T47D (cell line): ENCODE measurements at places on chromosomes 2 and 18.

GRCh38 chr2:216568576-216568975 lies 64.6 kb upstream of the IGFBP2 start:
- no peak for DNase-seq

- DNase-seq, result no peak
Measured at GRCh38 chr2:74238879-74239278, 40.5 kb downstream of the MTHFD2 start.

DNA sequence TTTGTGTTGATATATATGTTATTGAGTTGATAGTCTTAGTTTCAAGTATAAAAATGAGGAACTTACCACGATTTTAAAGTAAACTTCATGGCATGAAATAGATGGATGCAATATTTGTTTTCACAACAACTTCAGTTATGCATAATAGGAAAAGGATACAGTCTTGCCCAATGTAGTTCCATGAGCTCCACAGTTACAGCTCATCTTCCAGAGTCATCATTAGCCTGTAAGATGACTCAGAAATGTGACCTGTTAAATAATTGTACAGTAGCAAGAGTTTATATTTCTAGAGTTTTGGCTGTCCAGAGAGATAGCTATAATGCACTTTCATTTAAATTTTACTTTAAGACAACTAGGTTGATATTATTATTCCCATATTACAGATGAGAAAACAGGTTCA lies 80.9 kb upstream of the ARHGAP28 start:
- DNase-seq, result no peak

DNA sequence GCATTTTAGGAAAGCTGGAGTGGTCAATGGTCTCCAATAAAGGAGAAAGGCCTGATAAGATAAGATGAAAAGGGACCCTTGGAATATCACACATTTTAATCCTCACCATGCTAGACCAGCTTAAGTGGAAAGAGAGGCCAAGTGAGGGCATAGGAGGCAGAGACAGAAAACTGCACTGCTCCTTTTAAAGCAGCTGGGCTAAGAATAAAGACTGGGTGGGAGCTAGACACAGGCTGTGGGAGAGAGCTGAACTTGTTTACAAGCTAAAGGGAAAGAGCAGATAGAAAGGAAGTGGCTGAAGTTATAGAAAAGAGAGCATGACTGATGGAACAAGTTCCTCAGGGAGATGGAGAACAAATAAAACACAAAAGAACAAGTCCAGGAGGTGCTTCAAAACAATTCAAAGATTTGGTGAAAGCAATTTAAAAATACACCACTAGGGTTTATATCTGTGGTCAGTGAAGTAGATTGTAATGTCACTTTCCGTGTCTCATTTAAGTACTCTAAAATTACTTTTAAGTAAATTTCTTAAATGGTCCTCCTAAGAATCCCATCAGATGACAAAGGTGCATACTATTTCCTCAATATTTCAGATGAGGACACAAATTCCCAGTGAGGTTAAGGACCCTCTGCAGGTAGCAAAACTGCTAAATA lies 7.5 kb downstream of the COL5A2 start:
- no peak for DNase-seq

GRCh38 chr2:25642298-25642697 lies 31.1 kb downstream of the DTNB start:
- DNase-seq, result no peak

DNA sequence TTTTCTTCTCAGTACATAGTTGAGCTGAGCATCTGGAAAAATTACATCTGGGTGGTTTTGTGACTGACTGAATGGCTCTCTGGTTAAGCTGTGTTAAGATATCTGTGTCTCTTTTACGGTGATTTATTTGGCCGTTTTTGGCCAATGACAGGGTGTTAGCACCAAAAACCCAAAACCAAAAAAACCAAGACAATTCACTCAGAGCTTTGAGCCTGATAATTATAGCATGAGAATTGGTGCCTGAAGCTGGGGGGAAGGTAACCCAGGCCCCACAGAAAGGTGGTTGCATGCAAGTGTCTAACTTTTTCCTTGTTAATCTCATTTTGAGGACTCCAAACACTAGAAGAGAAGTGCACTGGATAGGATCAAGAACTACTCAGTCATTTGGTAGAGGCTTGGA lies 4.5 kb downstream of the CD28 start:
- DNase-seq, result no peak

DNA sequence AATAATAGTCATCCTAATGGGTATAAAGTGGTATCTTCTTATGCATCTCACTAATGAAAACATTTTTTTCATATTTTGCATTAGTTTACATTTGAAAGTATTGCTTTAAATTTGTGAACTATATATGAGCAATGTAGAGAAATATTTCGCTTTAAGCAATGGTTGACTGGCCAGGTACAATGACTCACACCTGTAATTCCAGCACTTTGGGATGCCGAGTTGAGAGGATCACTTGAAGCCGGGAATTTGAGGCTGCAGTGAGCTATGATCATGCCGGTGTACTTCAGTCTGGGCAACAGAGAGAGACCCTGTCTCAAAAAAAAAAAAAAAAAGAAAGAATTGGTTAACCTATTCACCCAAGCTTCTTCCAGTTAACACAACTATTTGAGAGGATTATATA lies 15.1 kb downstream of the ZCCHC2 start:
- no peak for DNase-seq

DNA sequence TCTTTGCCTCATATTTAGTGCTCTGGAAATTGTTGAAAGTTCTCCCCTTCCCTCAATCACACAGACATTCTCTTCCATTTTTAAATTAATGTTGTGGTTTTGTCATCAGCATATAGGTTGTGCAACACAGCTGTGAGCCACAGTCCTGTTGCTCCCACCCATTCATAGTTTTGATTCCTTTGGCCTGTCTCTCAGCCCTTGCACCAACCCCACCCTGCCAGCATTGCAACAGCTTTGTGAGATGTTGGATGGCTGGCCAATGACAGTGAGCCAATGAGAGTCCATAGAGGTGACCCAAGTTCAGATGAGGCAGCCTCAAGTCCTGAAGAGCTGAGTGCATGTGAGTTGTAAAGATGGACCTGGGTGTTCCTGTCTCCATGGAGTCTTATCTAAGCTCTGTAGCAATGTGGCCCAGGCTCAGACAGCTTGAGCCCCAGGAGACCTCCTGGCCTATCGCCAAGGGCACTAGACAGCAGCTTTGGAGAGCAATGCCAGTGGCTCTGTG lies 775.5 kb downstream of the RNF144A start:
- DNase-seq, result no peak

DNA sequence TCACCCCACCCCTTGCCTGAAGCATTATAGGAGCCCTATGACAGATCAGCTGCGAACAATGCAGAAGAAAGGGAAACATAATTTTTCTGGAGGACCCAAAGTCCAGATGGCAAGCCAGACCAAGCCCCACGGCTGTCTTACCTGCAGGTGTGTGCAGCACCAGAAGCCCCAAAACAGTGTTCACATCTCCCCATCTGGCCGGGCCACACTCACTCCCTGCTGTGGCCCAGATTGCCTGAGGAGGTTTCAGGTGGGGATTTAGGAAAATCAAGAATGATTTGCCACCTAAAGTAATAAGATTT lies 11.7 kb upstream of the STK17B start:
- DNase-seq, result no peak

DNA sequence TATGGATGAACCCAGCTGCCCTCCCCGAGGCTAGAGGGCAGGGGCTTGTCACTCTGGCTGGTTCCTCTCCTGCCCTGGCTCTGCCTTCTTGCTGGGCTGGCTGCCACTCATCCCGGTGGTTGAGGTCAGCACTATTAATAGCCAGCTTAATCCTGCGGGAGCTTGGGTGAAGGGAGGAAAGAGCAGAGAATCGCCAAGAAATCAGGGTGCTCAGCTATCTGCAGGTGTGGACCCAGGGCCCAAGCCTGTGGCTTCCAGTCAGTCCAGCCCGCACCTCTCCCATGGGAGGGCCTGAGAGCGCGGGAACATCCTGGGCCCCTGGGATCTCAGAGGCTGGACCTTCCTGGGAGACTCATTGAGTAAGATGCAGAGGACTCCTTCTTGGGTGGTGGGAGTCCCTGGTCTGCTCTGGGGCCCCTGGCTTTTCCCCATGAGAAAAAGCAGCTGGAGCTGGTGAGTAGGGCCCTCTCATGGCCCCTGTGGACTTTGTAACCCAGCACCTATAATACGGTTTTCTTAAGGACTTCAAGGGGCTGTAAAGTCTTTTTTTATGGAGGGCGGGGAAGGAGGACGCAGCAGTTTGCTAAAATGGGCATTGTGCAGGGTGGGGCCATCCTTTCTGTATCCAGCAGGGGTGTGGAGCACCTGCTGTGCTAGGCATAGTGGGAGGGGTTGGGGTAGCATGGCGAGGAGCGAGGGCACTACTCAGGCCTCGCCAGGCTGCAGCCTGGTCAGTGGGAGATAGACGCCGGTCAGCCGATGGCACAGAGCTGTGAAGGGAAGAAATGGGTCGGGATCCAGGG lies 27.4 kb upstream of the CNNM3 start:
- DNase-seq, result no peak

- DNase-seq, result no peak
Measured at GRCh38 chr2:117845304-117845703, 30.8 kb downstream of the DDX18 start.

- no peak for DNase-seq
Measured at GRCh38 chr2:201858281-201859184, 52.2 kb downstream of the CDK15 start.

DNA sequence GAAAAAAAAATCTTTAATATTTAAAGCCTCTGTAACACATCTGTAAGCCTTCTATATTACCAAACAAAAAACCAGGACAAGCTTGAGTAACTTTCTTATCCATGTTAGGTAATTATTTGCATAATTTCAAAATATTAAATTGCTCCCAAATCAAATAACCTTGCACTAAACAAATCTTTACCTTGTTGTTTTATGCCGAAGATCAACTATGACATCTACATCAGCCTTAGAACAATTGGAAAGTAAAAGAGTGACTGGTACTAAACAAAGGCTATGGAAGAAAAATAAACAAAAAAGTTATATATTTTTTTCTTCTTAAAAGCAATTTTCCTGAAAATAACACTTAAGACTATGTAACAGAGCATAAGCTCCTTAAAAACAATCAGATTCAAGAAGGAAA lies 71.2 kb upstream of the SLC25A52 start:
- no peak for DNase-seq

GRCh38 chr2:76008001-76008702 lies 297.4 kb upstream of the GCFC2 start:
- DNase-seq, result no peak

- DNase-seq, result peak; percentile 28
Measured at GRCh38 chr2:46171996-46172546, 125.1 kb upstream of the EPAS1 start.

- DNase-seq, result no peak
Measured at GRCh38 chr2:141475801-141476200, 655.0 kb downstream of the LRP1B start.

DNA sequence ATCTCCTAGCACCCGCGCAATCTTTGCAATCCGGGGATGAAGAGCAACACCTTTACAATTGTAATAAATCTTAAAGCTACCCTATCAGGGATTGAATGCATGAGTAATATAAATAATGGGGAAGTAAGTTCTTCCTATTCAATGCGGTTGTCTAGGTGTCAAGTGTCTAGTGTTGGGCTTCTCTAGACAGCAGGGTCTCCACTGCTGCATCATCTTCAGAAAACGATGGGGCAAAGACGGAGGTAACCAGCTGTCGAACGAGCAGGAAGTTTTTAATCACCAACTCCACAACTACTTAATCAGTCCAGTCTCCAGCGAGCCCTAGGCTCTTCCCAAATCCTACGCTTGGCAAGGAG lies 573 bp downstream of the STAM2 start:
- no peak for DNase-seq

- no peak for DNase-seq
Measured at GRCh38 chr2:197185676-197186075, 124.9 kb downstream of the ANKRD44 start.

DNA sequence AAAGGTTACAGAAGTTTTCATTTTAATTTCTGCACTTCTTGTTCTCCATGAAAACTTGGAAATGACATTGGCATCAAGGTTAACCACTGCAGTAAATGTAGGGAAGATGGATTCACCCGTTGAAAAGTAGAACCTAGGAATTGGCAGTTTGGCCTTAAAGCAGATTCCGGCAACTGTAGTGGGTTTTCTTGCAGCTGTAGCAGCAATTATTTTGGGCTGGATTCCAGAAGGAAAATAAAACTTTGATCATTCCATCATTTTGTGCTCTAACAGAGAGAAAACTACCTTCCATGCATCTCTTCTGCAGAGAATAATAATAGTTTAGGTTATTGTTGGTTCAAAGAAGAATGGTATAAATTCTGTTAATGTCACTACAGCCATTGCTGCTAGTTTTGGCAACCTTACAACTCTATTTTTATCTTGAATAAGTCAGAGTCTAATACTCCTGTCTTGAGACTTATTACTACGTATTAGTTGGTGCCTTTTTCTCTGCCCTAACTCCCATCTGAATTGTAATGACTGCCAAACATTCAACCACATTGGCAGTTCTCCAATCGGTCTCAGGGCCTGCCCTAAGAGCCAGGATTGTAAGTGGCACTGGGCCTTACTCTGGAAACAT lies 178.1 kb upstream of the PIEZO2 start:
- no peak for DNase-seq

DNA sequence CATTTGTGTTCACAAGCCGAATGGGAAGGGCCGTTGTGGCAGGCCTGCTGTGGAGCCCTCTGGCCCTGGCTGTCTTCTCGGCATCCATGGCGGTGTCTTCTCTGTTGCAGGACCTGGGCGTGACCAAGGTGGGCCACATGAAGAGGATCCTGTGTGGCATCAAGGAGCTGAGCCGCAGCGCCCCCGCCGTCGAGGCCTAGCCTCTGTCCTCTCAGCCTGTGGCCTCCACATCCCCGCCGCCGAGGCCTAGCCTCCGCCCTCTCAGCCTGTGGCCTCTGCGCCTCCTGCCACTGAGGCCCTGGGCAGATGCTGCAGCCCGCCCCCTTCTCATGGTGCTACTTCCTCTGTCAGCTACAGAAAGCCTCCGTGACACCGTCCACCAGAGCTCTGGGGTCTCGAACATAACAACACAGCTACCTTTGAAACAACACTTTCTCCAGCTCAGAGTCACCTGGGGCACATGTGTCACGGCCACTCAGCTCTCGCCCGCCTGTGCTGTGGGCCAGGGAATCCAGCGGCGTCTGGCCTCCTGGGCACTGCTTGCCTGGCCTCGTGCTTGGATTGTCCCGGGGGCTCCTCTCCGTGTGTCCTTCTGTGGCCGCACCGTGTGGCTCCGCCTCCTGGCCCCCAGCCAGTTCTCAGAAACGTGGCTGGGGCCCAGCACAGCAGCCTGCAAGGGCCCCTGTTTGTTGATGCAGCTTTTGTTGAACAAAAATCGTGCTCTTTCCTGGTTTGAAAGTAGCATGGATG lies 97.1 kb downstream of the USP40 start:
- no peak for DNase-seq

DNA sequence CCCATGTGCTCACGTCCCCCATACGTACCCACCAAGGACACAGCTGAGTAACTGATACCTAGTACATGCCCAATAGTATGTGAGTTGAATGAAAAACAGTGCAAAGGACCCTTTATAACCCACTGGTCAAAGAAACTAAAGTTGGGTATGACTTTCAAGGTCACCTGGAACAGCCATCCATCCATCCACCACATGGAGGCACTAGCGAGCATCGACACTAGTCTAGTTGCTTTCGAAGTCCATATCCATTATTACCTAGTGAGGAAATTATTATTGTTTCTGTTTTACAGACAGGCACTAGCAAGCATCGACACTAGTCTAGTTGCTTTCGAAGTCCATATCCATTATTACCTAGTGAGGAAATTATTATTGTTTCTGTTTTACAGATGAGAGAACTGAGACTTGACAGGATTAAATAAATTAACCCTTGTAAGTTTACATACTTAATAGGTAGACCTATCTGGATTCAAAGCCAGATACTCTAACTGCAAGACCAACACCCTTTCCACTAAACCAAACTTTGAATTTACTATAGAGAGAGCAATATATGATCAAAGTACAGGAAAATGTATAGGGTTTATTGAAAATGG lies 233.7 kb downstream of the METTL4 start:
- peak; percentile 6 for DNase-seq

GRCh38 chr18:32296851-32297250 lies 107.0 kb downstream of the MEP1B start:
- DNase-seq, result no peak
